ENCODE measurements at places on chromosomes 4 and X. TPM values are rescaled to one million over a fixed set of nuclear protein-coding genes. Genes with fewer than 3 reads are reported as not detected.

Gene TEX13D
- total RNA-seq: not detected

DNA sequence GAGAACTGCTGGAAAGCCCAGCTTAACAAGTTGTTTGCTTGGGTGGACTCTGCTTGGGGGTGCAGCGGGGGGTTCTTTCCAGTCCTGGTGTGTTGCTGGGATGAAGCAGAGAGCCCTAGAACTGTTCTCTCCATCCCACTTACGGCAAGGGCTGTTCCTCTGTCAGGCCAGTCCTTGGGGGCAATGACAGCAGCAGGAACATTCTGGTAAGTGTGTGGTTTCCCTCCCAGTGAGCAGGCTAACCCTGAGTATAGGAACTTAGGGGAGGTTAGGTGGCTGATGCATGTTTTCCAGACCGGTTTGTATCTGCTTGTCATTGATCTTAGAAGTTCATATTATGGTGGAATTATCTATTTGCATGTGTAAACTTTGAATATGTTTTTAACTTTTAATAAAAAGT, 46.9 kb upstream of the TLR2 start:
- no peak for DNase-seq

Gene TGIF2LX
- not detected for total RNA-seq

- no peak for DNase-seq
Observed at GRCh38 chrX:108772549-108772948, 36.2 kb upstream of the IRS4 start.

GRCh38 chrX:70336767-70337166, 46.9 kb downstream of the KIF4A start:
- no peak for DNase-seq

DNA sequence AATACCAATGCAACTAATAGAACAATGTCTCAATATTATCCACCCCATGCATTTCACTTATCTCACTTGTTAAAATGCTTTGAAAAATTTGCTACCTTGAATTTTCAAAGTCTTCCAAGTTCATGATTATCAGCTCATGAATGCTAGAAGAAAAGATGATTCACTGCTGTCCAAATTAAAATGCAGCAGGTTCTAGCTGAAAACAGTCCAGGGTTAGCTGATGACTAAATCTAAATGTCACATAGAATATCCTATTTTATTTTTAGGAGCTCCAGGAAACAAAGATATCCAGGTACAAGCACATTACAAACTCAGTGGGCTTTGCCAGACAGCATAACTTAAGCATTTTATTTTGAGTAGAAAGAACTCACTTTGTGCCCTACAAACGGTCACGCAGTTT, 38.0 kb upstream of the SPARCL1 start:
- no peak for DNase-seq

DNA sequence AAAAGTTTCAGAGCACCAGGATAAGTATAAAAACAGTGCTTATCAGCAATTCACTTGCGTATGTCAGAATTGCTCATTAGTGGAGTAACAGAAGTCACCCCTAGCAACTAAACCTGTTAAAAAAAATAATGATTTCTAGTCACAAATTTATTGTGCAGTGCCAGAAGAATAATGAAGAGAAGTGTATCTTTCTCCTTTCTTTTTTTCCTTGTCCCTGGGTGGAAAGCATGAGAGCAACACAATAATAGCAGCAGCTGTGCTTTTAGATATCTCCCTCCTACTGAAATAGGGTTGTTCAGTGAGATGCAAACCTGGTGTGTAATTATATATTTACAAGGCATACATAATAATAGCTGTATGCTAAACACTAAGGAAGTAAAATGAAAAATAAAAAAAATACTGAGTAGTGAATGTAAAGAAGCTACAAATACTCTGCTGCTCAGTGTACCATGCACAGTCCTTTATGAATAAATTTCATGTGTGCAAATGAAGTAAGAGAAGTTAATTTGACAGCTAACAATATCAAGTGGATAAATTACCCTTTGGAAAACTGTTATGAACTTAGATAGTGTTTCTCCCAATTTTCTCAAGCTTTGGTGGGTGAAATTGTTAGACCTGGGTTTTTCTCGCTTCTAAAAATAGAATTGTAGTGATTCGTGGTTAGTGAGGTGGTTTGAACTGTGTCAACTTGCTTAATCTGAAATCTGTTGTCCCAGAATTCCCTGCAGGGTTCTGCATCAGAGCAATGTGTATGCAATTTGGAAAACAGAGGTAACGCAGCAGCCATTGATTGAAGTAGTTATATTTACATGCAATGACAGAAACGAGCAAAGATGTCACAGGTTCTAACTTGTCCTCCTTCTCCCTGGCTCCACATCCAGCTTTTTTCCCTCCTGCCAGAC, 125.7 kb upstream of the NDST3 start:
- DNase-seq: no peak

Gene STK32B
- 12.1 TPM for total RNA-seq

DNA sequence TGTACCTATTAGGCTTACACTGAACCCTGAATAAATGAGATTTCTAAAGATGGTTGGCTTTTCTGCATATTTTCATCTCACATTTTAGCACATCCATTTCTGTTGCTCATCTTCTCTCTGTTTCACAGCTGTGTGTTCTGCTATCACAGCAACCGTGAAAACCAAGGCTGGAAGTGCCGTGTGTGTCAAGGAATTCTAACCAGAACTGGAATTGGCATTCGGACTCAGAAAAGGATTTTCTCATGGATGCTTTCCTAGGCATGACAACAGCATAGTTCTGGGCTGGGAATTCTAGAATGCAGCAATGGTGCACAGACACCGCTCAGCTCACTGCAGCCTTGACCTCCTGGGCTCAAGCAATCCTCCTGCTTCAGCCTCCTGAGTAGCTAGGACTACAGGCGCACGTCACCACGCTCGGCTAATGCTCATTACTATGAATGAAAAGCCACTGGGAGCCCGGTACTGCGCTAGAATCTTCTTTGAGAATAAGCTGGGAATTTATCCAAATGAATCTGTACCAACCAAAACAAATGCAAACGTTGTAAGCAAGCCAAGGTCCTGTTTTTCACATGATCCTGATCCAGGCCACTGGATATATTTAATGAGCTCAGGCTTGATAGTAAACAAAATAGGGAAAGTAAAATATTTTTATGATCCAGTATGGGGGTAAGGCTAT, 105.2 kb downstream of the RBM47 start:
- DNase-seq: no peak

DNA sequence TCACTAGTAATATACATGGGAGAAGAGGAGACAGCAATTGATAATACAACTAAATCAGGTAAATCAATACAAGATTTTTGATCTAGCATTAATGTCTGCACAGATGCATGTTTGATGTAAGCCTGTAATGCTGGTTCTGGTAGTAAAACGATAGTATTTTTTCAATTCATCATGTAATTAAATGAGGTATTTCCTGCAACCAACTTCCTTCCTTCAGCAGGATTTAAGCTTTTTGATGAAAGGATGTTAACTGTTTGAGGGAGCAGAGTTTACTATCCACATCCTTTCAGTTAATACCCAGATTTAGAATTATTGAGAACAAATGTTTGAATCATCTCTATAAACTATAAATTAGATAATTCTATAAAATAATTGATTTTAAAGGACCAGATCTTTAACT, 31.4 kb upstream of the NFKB1 start:
- DNase-seq: no peak

DNA sequence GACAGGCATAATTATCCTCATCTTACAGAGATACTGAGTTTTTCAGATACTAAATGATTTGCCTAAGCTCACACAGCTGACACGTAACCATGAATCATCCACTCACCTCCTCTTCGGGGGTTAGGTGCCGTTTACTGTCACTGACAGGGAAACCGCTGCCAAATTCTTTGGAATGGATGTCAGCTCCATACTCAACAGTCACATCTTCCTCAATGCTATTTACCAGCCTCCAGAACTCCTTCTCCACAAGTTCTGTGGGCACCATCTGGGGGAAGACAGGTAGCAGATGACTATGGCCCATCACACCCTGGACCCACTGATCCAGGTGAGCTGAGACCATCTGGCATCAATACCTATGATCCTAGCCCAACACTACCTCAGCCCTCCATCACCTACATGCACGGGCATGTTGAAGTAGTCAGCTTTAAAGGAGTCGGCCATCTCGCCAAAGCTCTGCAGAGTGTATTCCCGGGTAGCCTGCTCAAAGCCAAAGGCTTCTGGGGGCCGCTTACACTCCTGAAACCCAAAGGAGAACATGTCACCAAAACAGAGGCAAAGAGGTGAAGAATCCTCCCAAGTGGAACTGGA, 13.5 kb downstream of the KDM5C start:
- no peak for DNase-seq

DNA sequence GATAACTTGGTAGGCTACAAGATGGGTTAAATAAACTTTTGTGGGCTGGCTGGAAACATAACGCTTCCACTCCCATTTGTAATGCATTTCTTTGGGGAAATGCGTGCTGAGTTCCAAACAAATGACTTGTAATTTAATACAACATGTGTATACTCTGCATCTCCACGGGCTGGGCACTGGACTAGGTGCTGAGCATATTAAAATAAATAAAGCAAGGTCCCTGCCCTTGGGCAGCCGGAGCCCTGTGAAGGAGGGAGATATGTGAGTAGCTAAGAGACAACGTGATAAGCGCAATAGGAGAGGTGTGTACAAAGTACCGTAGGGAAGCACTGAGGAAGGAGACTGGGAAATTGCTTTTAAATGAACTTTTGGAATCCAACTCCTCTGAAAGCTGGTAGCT, 147.2 kb upstream of the RBPJ start:
- no peak for DNase-seq

DNA sequence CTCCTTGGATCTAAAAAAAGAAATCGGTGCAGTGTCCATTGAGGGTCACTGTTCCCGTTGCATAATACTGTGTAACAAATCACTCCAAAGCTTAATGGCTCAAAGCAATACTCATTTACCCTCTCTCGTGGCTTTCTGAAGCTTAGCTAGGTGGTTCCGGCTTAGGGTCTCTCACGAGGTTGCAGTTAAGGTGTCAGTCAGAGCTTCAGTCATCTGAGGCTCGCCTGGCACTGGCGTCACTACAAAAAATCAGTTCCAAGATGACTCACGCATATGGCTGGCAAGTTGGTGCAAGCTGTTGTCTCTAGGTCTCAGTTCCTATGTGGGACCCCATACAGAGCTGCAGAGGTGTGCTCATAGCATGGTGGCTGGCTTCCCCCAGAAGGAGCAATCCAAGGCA, 91.0 kb downstream of the BEND2 start:
- DNase-seq: no peak

Data from urinary bladder (tissue), 4 donors.